ENCODE measurements at places on chromosomes 11 and 22. TPM values are rescaled to one million over a fixed set of nuclear protein-coding genes. Genes with fewer than 3 reads are reported as not detected.

The MMP13 gene
- not detected for polyA plus RNA-seq

GRCh38 chr22:25403811-25404471, 160.5 kb upstream of the GRK3 start:
- no peak for DNase-seq

The OR8H3 gene
- not detected for polyA plus RNA-seq

- DNase-seq, result no peak
Observed at GRCh38 chr11:69962152-69962551, 116.0 kb upstream of the ANO1 start.

DNA sequence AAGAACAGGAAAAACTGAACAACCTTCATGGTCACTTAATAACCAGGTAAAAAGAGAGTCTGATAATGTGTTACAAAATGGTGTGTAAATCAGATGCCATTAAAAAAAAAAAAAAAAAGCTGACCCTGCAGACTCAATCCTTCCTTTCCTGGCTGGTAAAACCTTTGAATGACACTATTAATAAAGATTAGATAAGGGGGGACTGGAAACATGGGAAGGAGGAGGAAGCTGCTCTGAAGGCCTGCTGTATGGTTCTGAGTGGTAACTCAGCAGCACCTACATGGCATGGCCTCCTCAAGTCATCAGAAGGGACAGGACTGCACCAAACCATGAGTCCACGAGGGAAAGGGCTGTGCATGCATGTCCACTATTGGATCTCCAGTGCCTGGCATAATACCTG, 18.0 kb upstream of the SWAP70 start:
- no peak for DNase-seq

GRCh38 chr11:33064033-33064825, 24.9 kb downstream of the TCP11L1 start:
- no peak for DNase-seq

The OR51B5 gene
- polyA plus RNA-seq, result not detected

- no peak for DNase-seq
Observed at GRCh38 chr11:113345978-113346377, 31.6 kb downstream of the TTC12 start.

GRCh38 chr22:27667121-27667843, 134.3 kb downstream of the MN1 start:
- DNase-seq, result no peak

DNA sequence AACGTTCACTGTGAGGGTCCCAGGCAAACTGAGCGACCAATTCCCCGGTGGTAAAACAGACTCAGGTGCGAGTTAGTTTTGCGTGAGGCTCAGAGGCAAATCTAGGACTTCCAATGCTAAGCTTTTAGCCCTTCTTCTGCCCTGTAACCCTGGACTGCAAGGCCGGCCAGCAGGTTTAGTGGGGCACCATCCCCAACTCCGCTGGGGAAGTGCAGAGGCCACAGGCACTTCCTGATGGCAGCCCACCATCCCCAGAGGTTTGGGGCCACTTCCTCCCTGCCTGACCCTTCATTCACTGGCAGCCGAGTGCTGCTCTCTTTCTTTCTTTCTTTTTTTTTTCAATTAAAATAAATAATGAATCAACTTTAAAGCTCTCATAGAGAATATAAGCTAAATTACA, 124.6 kb upstream of the B3GAT1 start:
- no peak for DNase-seq

The IFITM2 gene
- 1,881 TPM for polyA plus RNA-seq

The MYBPC3 gene
- not detected for polyA plus RNA-seq

- no peak for DNase-seq
Observed at GRCh38 chr11:111684251-111684650, 81.9 kb downstream of the PPP2R1B start.

DNA sequence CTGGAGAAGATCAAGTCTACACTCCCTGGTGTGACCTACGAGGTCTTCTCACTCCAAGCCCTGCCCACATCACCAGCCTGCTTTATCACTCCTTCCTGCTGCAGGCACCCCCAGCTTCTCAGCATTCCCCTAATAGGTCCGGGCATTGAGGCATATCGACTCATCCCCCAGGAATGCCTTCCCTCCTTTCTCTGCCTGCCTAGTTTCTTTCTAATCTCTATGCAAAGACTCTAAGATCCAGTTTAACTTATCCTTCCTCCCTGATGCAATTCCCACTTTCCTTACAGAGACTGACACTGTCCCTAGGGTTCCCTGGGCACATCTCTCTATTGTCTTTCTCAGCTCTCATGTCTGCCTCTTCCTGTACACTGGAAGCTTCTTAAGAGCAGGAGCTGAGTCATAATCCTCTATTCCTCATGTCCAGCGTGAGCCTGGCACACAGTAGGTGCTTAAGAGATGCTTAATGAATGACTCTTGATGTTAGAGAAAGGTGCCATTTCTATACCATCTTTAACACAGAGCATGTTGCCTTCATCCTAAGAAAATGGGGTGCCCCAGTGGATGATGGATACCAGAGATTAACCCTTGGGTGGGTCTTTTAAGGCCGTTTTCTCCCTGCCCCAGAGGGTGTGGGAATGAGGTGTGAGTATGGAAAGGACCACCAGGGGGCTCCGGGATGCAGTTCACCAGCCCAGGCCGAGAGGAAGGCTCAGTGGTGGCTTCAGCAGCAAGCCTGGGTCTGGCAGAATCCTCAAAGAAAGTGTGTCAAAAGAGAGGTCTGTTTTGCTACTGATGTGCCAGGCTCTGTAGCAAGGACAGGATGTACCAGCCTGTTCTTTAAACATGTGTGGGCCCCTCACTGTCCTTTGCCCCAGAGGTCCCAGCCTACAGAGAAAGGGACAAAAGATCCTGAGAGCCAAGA, 34.7 kb downstream of the PARVA start:
- no peak for DNase-seq

- peak; percentile 12 for DNase-seq
Observed at GRCh38 chr11:12287374-12288211, 89.8 kb upstream of the PARVA start.

DNA sequence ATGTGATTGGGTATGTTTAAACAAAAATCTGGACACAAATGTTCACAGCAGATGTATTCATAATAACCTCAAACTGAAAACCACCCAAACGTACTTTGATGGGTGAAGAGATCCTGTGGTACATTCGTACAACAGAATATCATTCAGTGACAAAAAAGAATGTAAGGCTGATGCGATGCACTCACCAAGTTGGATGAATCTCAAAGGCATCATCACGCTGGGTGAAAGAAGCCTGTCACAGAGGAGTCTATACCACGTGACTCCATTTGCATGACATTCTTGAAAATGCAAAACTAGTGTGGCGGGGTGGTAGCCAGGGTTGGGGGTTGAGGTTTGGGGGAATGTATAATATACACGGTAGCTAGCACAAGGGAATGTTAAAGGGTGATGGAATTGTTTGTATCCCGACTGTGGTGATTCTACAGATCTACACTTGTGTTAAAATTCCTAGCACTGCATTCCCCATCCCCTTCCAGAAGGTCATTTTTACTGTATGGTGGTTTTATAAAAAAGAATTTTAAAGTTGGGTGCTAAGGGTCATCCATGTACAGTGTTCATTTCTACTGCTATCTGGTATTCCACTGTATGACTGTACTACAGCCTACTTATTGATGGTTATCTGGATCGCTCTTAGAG, 35.0 kb upstream of the SLC25A1 start:
- no peak for DNase-seq

The ZNF214 gene
- polyA plus RNA-seq, result not detected

The NAALADL1 gene
- polyA plus RNA-seq, result 23.9 TPM
